Large intestine (tissue), 12 donors: ENCODE measurements at places on chromosomes 6 and 20. TPM values are rescaled to one million over a fixed set of nuclear protein-coding genes. Genes with fewer than 3 reads are reported as not detected.
A peak's percentile ranks its signal among the peaks of the same experiment; 100 is the strongest.

COL19A1 gene
- polyA plus RNA-seq, result 3.4 TPM

GRCh38 chr20:17129089-17129488 lies 97.8 kb upstream of the PCSK2 start:
- DNase-seq, result no peak
- H3K27ac ChIP-seq, result no peak overlapping the region
- H3K36me3 ChIP-seq, result no peaks in the 10 kb centered on the region

- no peaks in the 10 kb centered on the region for H3K36me3 ChIP-seq
- H3K27ac ChIP-seq, result no peak overlapping the region
Measured at GRCh38 chr6:46376562-46377061, 114.6 kb downstream of the RCAN2 start.

DNA sequence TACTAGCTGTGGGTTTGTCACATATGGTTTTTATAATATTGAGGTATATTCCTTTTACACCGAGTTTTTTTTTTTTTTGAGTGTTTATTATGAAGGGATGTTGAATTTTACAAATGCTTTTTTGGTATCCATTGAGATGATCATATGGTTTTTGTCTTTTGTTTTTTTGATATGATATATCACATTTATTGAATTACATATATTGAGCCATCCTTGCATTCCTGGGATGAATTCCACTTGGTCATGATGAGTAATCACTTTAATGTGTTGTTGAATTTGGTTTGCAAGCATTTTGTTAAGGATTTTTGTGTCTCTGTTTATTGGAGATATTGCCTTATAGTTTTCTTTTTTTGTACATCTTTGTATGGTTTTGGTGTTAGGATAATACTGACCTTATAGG lies 3.3 kb upstream of the ZNF337 start:
- no peak for DNase-seq
- peaks cover 4% of the 10 kb centered on the region for H3K4me1 ChIP-seq
- H3K27me3 ChIP-seq, result no peaks in the 10 kb centered on the region
- H3K27ac ChIP-seq, result no peak overlapping the region
- no peaks in the 10 kb centered on the region for H3K36me3 ChIP-seq

GRCh38 chr6:168420084-168420483 lies 20.9 kb upstream of the SMOC2 start:
- no peaks in the 10 kb centered on the region for H3K36me3 ChIP-seq
- H3K27ac ChIP-seq, result no peak overlapping the region
- peaks cover 4% of the 10 kb centered on the region for H3K27me3 ChIP-seq
- DNase-seq, result no peak
- no peaks in the 10 kb centered on the region for H3K4me1 ChIP-seq

DNA sequence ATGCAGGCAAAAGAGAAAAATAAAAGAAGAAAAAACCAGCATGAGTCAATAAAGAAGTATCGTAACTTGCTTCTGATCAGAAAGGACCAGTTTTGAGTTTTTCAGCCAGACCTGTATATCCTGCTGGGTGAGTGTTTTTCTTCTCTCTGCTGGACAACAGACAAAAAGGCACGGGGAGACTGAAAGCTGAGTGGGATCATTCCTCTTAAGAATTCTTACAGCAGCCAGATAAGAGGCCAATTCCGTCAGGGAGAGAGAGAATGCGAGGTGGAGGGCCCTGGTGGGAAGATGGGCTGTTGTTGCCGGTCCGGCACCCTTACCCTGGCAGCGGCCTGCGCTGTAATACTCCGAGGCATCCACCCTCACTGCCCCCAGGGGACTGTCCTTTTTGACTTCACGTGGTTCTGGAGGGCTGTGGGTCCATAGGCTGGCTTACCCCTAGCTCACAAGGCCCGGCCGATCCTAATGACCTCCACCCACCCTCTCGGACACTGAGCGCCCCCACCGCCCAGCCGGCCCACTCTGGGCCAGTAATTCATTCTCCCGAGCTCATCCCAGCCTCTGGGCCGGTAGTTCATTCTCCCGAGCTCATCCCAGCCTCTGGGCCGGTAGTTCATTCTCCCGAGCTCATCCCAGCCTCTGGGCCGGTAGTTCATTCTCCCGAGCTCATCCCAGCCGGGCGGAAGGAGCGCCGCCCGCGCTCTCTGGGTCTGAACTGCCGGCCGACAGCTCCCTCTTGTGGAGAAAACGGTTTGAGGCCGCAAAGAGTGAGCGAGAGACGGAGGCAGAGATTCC lies 118.3 kb upstream of the SIRPA start:
- peak overlapping the region; percentile 59 for H3K4me3 ChIP-seq
- H3K27ac ChIP-seq, result peak overlapping the region; percentile 24
- no peaks in the 10 kb centered on the region for H3K27me3 ChIP-seq
- H3K4me1 ChIP-seq, result peaks cover 5% of the 10 kb centered on the region
